B cell (primary cell): ENCODE measurements at places on chromosomes 7 and 10.

DNA sequence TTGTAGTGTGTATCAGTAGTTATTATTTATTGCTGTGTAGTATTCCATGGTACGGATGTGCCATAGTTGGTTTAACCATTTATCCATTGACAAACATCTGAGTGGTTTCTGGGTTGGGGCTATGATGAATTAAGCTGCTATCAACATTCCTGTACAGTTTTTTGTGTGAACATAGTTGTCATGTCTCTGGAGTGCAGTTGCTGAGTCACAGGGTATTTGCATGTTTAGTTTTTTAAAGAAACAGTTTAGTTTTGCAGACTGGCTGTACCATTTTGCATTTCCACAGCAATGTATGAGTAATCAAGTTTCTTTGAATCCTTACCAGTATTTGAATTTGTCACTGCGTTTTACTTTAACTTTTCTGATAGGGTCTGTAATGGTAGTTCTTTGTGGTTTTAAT lies 516.7 kb upstream of the CELF2 start:
- no peak overlapping the region for H3K27ac ChIP-seq
- DNase-seq, result no peak
- H3K4me3 ChIP-seq, result no peak overlapping the region
- H3K36me3 ChIP-seq, result no peaks in the 10 kb centered on the region

DNA sequence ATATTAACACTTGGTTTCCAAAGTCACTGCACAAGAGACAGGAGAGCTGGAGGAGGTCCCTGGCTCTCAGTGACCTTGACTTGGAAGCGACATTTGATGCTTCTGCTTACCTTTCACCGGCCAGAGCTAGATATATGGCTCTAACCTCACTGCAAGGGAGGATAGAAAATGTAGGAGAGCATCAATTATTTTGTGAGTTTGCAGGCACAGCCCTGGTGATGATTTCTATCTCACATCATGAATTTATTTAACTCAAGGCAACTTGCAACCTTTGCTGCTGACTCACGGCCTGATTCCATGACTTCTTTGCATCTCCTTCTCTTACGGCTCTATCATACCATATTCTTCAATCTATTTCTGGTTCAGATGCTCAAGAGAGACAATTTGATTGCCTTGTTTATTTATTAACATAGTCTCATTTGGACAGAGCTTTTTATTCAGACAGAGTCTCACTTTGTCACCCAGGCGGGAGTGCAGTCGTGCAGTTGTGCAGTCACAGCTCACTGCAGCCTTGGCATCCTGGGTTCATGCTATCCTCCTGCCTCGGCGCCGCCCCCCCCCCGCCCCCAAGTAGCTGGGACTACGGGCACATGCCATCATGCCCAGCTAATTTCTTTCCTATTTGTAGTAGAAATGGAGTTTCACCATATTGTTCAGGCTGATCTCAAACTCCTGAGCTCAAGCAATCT lies 196.0 kb downstream of the REEP3 start:
- no peak overlapping the region for H3K4me3 ChIP-seq
- peaks cover 2% of the 10 kb centered on the region for H3K4me1 ChIP-seq
- H3K36me3 ChIP-seq, result no peaks in the 10 kb centered on the region
- no peak for DNase-seq
- no peaks in the 10 kb centered on the region for H3K27me3 ChIP-seq
- H3K27ac ChIP-seq, result no peak overlapping the region

GRCh38 chr10:97341416-97341815 lies 6.9 kb upstream of the FRAT2 start:
- H3K4me3 ChIP-seq, result no peak overlapping the region
- no peak for DNase-seq
- no peak overlapping the region for H3K27ac ChIP-seq
- no peaks in the 10 kb centered on the region for H3K4me1 ChIP-seq
- no peaks in the 10 kb centered on the region for H3K27me3 ChIP-seq

DNA sequence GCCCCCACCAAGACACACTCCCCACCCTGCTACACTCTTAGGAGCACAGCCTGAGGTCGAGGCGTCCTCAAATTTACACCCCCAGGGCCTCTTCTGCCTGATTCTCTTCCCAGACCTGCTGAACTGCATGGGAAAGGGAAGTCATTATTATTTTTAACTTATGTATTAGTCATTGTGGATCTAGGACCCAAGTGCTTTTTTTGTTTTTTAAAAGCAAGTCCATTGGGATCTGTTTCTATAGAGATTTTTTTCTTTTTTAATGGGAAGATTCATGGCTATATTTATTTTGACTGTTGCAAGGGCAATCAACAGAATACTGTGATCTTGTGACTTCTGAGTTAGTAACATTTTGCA lies 203.8 kb downstream of the ZMYND11 start:
- no peaks in the 10 kb centered on the region for H3K36me3 ChIP-seq
- peaks cover 5% of the 10 kb centered on the region for H3K4me1 ChIP-seq
- H3K27ac ChIP-seq, result no peak overlapping the region
- no peak for DNase-seq
- H3K27me3 ChIP-seq, result no peaks in the 10 kb centered on the region
- no peak overlapping the region for H3K4me3 ChIP-seq

GRCh38 chr10:95601116-95601719 lies 40.0 kb upstream of the SORBS1 start:
- H3K27ac ChIP-seq, result no peak overlapping the region
- no peaks in the 10 kb centered on the region for H3K36me3 ChIP-seq
- H3K4me1 ChIP-seq, result no peaks in the 10 kb centered on the region
- peak; percentile 60 for DNase-seq
- H3K4me3 ChIP-seq, result no peak overlapping the region
- no peaks in the 10 kb centered on the region for H3K27me3 ChIP-seq

- DNase-seq, result no peak
- no peak overlapping the region for H3K4me3 ChIP-seq
- no peak overlapping the region for H3K27ac ChIP-seq
- H3K27me3 ChIP-seq, result peaks cover 3% of the 10 kb centered on the region
Measured at GRCh38 chr10:106573106-106573505, 591.4 kb downstream of the SORCS1 start.

GRCh38 chr10:12238821-12239220 lies 42.8 kb downstream of the CDC123 start:
- H3K4me3 ChIP-seq, result no peak overlapping the region
- H3K27me3 ChIP-seq, result no peaks in the 10 kb centered on the region
- peaks cover 28% of the 10 kb centered on the region for H3K4me1 ChIP-seq
- H3K36me3 ChIP-seq, result peaks cover 41% of the 10 kb centered on the region
- no peak overlapping the region for H3K27ac ChIP-seq

DNA sequence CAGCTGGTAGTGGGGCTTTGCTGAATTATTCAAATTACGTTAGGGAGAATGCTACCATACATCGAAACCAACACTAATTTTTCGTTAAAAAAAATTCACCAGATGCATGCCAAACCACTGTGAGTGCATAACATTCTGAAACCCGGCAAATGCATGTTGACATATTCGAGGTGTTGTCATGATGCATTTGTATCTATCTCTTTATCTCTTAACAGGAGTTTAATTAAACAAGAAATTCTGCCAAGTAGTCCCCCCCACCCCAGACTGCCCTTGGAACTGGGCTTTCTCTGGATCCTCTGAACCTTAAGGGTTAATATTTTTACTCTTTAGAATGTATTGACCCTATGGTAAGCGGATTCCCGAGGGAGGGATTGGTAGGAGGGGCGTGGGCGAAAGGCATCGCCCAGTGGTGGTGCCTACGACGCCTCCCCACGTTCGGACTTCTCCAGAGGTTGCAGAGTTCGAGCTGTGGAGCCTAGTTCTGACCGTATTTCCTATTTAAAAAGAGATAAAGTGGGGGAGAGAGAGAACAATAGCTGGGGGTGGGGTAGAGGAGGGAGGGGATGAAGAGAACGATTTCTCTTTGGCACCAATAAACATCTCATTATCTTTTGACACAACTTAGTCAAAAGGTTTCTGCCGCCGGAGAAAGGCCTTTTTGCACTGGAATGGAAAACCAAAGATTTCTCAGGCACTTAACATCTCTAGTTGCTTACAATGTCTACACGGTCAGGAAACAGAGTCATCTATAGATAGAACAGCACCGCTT lies 7.2 kb downstream of the DLX6 start:
- H3K27ac ChIP-seq, result no peak overlapping the region
- H3K27me3 ChIP-seq, result peaks cover 61% of the 10 kb centered on the region
- no peak overlapping the region for H3K4me3 ChIP-seq
- H3K4me1 ChIP-seq, result no peaks in the 10 kb centered on the region
- DNase-seq, result no peak

DNA sequence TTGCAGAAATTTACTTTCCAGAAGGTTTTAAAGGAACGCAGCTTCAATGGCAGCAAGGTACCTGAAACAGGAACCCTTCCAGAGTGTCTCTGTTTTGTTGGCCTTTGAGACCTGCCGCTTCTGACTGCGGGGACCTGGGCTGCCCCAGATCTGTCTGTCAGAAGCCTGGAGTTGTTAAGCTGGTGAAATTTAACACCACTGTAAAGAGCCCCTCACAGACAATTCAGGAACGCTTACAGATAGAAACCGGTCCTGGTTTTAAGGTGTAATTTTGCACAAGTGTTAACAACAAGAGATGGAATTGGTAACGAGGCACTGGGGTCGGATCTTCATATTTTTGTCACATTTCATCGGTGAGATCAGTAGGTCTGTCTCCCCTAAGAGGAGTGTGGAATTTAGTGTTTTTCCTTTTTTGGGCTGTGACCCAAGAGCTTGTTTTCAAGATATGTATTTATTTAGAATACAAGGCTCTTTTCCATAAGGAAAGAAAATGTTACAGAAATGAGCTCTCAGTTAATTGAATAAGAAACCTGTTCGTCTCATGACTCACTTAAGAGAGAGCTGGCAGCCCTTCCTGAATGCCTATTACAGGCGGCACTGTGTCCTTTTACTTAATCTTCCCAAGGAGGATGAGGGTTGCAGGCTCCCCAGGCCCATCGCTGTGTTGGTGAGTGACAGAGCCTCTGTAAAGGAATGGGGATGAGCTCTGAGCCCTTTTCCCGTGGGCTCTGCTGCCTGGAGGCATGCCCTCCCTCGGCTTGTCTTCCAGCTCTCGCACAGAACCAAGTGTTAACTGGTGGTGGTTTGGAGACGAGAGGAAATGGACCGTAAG lies 168.7 kb downstream of the CUX1 start:
- no peak for DNase-seq
- no peaks in the 10 kb centered on the region for H3K36me3 ChIP-seq
- peaks cover 60% of the 10 kb centered on the region for H3K4me1 ChIP-seq
- H3K27me3 ChIP-seq, result no peaks in the 10 kb centered on the region

GRCh38 chr7:115844857-115845256 lies 185.7 kb downstream of the TFEC start:
- DNase-seq, result no peak
- H3K27me3 ChIP-seq, result no peaks in the 10 kb centered on the region

DNA sequence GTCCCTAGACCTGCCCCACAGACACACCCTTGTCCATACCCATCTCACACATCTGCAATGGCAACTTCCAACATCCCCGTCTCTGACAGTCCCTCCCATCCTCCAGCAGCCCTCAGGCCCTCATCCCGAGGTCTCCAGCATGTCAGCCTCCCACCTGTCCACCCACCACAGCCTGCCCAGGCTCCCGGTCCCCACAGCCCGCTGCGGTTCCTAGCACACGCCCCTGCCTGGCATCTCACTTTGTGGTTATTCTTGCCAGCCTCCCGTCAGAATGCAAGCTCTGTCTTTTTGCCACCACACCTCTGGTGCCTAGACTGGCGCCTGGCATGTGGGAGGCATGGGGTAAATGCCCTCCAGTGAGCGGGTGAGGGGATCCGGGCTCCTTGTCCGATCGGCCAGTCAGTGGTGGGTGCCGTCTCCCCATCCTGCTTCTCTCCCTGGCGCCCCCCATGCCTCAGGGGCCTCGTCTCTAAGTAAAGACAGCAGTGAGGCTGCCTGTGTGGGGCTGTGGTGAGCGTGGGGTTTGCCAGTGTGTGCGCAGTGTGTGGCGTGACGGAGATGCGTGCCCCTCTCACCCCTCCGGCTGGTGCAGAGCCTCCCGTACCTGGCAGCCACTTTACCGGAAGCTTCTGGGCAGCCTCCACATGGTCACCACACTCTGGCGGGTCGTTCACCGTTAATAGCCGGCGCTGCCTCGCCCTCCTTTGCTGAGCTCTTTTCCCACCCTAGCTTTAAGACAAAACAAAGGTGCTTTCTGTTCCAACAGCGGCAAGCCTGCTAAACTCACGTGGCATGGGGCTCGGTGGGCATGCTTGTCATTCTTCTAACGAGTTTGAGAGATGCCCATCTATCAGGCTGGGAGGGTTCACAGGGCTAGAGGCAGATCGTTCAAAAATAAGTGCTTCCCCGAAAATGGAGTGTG lies 28.5 kb upstream of the TTYH3 start:
- H3K27ac ChIP-seq, result no peak overlapping the region
- H3K36me3 ChIP-seq, result no peaks in the 10 kb centered on the region
- H3K27me3 ChIP-seq, result no peaks in the 10 kb centered on the region
- peaks cover 3% of the 10 kb centered on the region for H3K4me1 ChIP-seq
- no peak for DNase-seq
